ENCODE measurements at places on chromosomes 2 and 18. TPM values are rescaled to one million over a fixed set of nuclear protein-coding genes. Genes with fewer than 3 reads are reported as not detected.

Gene TWIST2
- total RNA-seq: 19.4 TPM

Gene DNAH6
- total RNA-seq: 0.06 TPM

Gene ZNF396
- total RNA-seq: 0.66 TPM

Gene CDCA7
- 47.0 TPM for total RNA-seq

Gene RALBP1
- 30.9 TPM for total RNA-seq

Gene LYPD6
- 0.06 TPM for total RNA-seq

Gene MGAT4A
- total RNA-seq: 1.3 TPM

Gene NPPC
- not detected for total RNA-seq

Gene REG3A
- not detected for total RNA-seq

Gene HNMT
- total RNA-seq: 0.28 TPM

Gene VAMP8
- total RNA-seq: 18.7 TPM

Gene CTNNA2
- total RNA-seq: 0.22 TPM

Gene SMIM21
- not detected for total RNA-seq

All from A549 treated with DMSO at 1 μM for 4 hours (cell line).